Lung (tissue), 17 donors: ENCODE measurements at places on chromosomes 7 and 10. TPM values are rescaled to one million over a fixed set of nuclear protein-coding genes. Genes with fewer than 3 reads are reported as not detected.

DNA sequence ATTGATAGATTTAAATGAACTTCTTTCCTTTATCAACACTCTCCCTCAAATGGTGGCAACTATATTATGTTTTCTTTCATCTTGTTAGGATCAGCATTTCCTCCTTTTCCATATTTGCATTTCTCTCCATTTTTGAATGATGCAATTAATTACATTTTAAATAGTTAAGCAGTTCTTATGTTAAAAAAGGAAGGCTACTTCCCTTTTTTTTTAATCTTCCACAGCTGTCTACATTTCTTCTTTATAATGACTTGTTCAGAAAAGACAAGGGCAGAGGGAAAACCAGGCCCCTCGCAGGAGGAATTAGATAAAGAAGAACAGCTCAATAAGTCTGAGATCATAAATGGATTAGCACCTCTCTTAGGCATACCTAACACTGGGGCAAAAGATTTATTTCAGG is 208.9 kb downstream of the ARL4A start:
- no peaks in the 10 kb centered on the region for H3K27me3 ChIP-seq
- H3K4me1 ChIP-seq, result no peaks in the 10 kb centered on the region
- DNase-seq, result no peak
- no peak overlapping the region for H3K4me3 ChIP-seq
- H3K36me3 ChIP-seq, result no peaks in the 10 kb centered on the region

DNA sequence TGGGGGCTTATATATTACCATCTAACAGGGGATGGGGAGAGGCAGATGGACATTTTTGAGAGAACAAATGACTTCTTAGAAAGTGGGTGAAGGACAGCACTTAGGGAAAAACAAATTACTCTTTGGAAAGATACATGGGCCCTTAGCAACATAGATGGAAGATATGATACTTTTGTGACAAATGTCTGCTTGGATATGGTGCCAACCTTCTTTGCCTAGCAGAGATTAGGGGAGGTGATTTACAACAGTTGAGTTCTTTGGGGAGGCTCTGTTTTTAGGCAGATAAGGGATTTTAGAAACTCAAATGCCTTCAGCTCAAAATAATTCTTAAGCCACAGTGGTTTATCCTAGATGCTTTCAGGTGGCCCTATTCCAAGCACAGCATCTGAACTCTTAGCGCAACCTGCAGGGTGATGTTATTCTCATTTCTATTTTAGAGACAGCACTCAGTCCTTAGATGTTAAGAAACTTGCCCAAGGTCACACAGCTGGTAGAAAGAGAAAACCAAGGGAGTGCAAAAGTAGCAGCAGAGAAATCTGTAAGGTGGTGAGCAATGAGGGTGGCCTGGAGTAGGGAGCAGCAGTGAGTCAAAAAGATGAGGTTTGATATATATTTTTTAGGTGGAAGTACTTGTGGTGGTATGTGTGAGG is 75.1 kb upstream of the KMT2E start:
- no peak overlapping the region for H3K27ac ChIP-seq
- H3K4me1 ChIP-seq, result peaks cover 7% of the 10 kb centered on the region
- no peaks in the 10 kb centered on the region for H3K27me3 ChIP-seq
- no peak for DNase-seq
- no peaks in the 10 kb centered on the region for H3K36me3 ChIP-seq
- H3K4me3 ChIP-seq, result no peak overlapping the region

DNA sequence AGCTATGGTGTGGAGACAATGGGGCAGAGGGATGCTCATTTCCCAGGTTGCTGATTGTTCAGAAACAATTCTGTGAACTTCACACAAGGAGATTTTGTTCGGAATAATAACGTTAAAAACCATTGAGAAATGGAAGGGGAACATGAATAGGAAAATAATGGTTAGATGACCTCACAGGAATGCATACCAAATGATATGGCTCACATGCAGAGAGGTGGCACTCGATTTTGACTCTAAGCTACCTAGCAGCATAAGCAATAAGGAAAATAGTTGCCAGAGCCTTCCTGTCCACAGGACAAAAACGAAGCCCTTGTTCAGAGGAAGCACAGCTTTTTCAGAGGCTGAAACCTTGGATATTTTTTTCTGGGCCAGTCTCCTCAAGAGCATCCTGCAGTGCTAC is 293.1 kb downstream of the ZEB1 start:
- no peak overlapping the region for H3K27ac ChIP-seq
- H3K4me1 ChIP-seq, result no peaks in the 10 kb centered on the region
- no peaks in the 10 kb centered on the region for H3K36me3 ChIP-seq
- no peak for DNase-seq
- no peaks in the 10 kb centered on the region for H3K27me3 ChIP-seq

DNA sequence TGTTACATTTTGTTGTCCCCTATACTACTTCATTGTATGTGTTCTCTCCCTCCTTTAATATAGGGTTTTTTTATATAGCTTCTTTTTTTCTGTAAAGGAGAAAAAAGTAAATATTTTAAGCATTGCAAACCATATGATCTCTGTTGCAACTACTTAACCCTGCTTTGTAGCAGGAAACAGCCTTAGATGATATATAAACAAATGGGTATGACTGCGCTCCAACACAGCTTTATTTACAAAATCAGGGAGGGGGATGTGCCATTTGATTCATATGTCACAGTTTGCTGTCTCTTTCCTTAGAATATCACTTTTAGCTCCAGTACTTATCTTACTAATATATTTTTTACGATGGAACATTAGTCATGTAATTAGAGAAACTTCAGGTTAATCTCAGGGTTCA is 155.2 kb upstream of the GNAI1 start:
- no peak overlapping the region for H3K27ac ChIP-seq
- no peaks in the 10 kb centered on the region for H3K27me3 ChIP-seq
- H3K36me3 ChIP-seq, result no peaks in the 10 kb centered on the region

DNA sequence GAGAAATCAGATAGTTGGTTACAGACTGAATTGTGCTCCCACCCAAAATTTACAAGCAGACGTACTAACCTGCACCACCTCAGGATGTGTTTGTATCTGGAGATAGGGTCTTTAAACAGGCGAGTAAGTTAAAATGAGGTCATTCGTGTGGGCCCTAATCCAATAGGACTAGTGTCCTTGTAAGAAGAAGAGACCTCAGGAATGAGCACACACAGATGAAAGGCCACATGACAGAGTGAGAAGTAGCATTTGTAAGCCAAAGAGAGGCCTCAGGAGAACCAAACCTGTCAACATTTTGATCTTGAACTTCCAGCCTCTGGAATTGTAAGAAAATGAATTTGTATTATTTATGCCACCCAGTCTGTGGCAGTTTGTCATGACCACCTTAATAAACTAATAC is 149.5 kb upstream of the VWC2 start:
- no peaks in the 10 kb centered on the region for H3K36me3 ChIP-seq
- no peaks in the 10 kb centered on the region for H3K27me3 ChIP-seq
- no peak overlapping the region for H3K4me3 ChIP-seq
- DNase-seq, result no peak
- no peak overlapping the region for H3K27ac ChIP-seq

- H3K4me3 ChIP-seq, result no peak overlapping the region
- no peak for DNase-seq
- H3K36me3 ChIP-seq, result no peaks in the 10 kb centered on the region
These were observed 4.6 kb upstream of the CYP3A4 start for GRCh38 chr7:99788554-99788953.

DNA sequence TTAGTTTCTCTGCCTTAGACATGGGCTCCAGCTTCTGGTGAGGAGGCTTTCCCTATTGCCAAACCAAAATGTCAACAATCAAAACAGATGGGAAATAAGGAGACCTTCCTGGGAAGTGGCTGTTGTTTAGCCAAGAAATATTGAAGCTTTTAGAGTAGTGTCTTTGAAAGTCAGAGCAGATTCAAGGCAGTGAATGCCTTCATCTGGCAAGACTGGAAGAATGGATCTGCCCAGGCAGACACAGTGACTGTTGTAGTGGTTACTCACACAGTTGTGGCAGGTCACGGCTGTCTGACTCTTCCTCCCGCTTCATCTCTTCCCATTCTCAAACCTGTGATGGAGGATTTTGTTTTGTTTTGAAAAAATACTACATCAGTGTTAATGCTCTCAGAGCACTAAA is 154.1 kb upstream of the ADO start:
- no peak overlapping the region for H3K4me3 ChIP-seq
- H3K4me1 ChIP-seq, result no peaks in the 10 kb centered on the region
- no peaks in the 10 kb centered on the region for H3K27me3 ChIP-seq
- no peaks in the 10 kb centered on the region for H3K36me3 ChIP-seq
- H3K27ac ChIP-seq, result no peak overlapping the region

DNA sequence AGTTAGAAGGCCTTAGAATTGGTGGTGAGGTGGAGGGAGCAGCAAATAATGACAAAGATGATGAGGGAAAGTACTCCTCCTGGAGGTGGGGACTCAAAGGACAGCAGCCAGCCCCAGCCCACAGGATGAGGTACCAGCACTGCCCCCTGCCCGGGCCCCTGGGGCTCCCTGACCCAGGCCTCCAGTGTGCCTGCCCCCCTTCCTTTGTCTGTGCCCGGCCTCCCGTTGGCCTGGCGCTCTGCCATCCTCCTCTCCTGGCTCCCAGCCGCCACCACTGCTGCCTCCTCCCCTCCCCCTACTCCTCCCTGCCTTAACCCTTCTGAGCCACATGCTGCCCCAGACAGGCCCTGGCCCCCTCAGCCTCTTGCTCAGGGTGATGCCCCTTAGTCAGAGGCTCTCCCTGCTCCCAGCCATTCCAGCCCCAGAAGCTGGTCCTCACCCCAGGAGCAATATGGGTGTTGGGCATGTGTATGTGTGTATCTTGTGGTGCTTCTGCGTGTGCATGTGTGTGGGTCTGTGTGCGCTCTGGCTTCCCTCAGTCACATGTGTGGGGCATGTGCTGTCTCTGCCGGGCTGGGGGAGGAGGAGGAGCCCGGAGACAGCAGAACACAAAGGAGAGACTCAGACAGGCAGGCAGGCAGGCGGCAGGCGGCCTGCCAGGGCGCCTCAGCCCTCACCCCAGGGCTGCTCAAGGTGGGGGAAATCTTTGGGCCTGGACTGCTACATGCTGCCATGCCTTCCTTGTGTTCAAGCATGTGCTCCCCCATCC is 2.6 kb downstream of the LDB1 start:
- no peaks in the 10 kb centered on the region for H3K27me3 ChIP-seq
- peak overlapping the region; percentile 23 for H3K27ac ChIP-seq
- H3K36me3 ChIP-seq, result no peaks in the 10 kb centered on the region
- H3K4me1 ChIP-seq, result no peaks in the 10 kb centered on the region

DNA sequence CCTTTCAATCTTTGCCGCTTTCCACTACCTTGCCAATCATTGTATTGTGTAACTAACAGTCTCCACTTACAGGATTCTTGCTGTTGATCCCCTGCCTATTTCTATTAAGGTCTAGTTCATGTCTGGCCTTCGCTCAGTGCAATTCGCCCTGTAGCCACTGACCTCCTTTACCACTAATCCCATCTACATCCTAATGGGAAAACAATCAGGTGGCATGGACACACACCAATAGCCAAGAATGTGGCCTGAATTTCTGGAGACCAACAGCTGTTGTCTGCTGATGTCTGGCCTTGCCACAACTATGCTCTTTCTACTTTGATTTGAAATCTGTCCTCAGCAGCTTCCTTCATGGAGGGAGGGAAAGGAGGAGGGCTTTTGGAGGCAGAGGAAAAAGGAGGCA is 546.2 kb downstream of the SORCS3 start:
- H3K36me3 ChIP-seq, result no peaks in the 10 kb centered on the region
- no peaks in the 10 kb centered on the region for H3K4me1 ChIP-seq
- H3K4me3 ChIP-seq, result no peak overlapping the region
- no peaks in the 10 kb centered on the region for H3K27me3 ChIP-seq
- H3K27ac ChIP-seq, result no peak overlapping the region

Gene ANKRD7
- total RNA-seq, result 1.6 TPM

Gene ZNF488
- 0.37 TPM for total RNA-seq

Gene C10orf143
- 6.4 TPM for total RNA-seq

DNA sequence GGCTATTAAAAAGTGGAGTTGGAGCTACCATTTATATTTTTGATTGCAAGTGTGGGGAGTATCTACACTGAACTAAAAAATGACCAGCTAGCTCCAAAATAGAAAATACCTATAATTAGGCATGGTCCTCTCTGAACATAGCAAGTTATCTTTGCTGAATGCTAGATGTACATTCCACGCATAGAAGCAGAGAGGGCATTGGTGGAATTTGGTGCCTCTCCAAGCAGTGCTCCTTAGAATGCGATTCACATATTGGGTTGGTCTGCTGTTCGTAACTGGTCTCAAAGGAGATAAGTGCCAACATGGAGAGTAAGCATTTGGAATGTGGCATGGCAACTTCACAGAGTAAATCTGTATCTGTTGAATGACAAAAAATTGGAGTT is 196.2 kb downstream of the PTN start:
- no peak for DNase-seq
- H3K4me3 ChIP-seq, result no peak overlapping the region
- H3K27ac ChIP-seq, result no peak overlapping the region
- no peaks in the 10 kb centered on the region for H3K27me3 ChIP-seq
- no peaks in the 10 kb centered on the region for H3K36me3 ChIP-seq

GRCh38 chr7:53437336-53437735 is 401.9 kb downstream of the POM121L12 start:
- H3K27me3 ChIP-seq, result no peaks in the 10 kb centered on the region
- no peak overlapping the region for H3K27ac ChIP-seq
- no peak overlapping the region for H3K4me3 ChIP-seq
- H3K36me3 ChIP-seq, result no peaks in the 10 kb centered on the region
- DNase-seq, result no peak
- no peaks in the 10 kb centered on the region for H3K4me1 ChIP-seq

DNA sequence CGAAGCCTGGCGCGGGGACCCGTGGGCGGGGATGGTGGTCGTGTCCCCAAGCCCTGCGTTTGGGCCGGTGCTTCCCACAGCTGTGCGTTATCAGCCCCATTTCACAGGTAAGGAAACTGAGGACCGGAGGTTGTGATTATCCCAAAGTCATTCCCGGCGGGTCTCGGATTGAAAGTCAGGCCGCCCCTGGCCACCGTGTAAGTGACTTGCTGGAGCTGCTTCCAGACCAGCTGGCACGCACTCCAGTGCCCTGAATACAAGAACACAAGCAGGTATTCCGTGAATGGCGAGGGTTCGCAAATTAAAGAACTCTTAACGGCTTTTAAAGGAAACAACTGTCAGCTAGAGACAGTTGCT is 675 bp upstream of the ATE1 start:
- peak overlapping the region; percentile 95 for H3K4me3 ChIP-seq
- no peaks in the 10 kb centered on the region for H3K4me1 ChIP-seq
- no peaks in the 10 kb centered on the region for H3K36me3 ChIP-seq
- no peaks in the 10 kb centered on the region for H3K27me3 ChIP-seq

- H3K27ac ChIP-seq, result peak overlapping the region; percentile 91
- no peaks in the 10 kb centered on the region for H3K36me3 ChIP-seq
- no peaks in the 10 kb centered on the region for H3K4me1 ChIP-seq
- no peak for DNase-seq
- no peaks in the 10 kb centered on the region for H3K27me3 ChIP-seq
- H3K4me3 ChIP-seq, result peak overlapping the region; percentile 51
These were observed 439 bp downstream of the IQUB start for GRCh38 chr7:123533929-123534382.

Gene ETV1
- 62.8 TPM for total RNA-seq

Gene HECW1
- 0.21 TPM for total RNA-seq
